ENCODE measurements at places on chromosomes 6 and 20. TPM values are rescaled to one million over a fixed set of nuclear protein-coding genes. Genes with fewer than 3 reads are reported as not detected.

CAGE1 gene
- under 0.01 TPM for total RNA-seq

DLGAP4 gene
- 14.0 TPM for total RNA-seq

SLC12A5 gene
- not detected for total RNA-seq

PNPLA1 gene
- not detected for total RNA-seq

GNMT gene
- not detected for total RNA-seq

PLN gene
- not detected for total RNA-seq

GMPR gene
- total RNA-seq, result 2.7 TPM

TBC1D7 gene
- 13.6 TPM for total RNA-seq

SMLR1 gene
- not detected for total RNA-seq

GRM1 gene
- under 0.01 TPM for total RNA-seq

ENPP1 gene
- 8.0 TPM for total RNA-seq

Data from subcutaneous preadipocyte (primary cell).